RWPE1 (cell line): ENCODE measurements at places on chromosomes 11 and 22.

DNA sequence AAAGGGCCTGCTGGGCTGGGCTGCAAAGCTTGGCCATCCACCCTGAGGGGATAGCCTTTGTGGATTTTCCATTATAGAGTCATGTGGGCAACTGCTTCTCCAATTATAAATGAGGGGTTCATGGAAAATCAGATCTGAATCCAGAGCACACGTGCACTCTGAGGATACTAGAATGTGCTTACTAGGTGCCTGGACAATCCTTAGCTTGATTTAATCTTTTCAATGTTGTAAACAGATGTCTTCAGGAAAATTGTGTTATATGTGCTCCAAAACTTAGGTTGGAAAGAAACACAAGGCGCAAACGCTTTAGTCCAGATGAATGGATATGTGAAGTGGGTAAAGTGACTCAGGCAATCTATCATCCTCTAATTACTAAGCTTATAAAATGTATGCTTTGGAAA is 92.0 kb downstream of the SLC17A6 start:
- no peak for DNase-seq

GRCh38 chr22:24550902-24551435 is 4.0 kb downstream of the GUCD1 start:
- DNase-seq, result no peak

GRCh38 chr22:20589614-20590476 is 82.4 kb downstream of the MED15 start:
- no peak for DNase-seq

DNA sequence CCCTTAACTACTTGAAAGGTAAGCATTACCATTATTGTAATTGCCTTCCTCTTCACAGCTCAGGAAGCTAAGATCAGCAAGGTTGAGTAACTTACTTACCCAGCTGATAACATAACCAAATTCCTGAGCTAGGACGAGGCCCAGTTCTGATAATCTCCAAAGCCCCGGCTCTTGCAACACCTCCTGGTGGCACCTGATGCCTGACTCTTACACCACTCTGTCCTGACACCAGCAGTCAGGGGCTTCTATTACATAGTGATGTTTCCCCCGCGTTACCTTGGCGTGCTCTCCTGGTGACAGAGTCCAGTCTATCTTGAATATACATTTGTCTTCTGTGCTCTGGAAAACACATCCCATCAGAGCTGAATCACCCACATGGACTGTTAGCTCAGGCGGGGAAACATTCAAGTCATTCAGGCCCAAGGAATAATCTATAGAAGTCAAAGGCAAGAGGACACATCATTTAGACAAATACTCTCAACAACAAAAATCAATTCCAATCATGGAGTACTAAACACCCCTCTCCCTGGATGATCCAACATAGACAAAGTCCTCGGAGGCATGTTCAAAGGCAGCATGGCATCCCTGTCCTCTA is 12.6 kb downstream of the JAML start:
- DNase-seq, result no peak

- DNase-seq, result no peak
These were observed 79.0 kb downstream of the ABTB2 start for GRCh38 chr11:34278693-34279297.
